ENCODE measurements at places on chromosomes 7 and 10.

GRCh38 chr10:100043796-100044195, 34.0 kb upstream of the DNMBP start:
- DNase-seq = no peak

DNA sequence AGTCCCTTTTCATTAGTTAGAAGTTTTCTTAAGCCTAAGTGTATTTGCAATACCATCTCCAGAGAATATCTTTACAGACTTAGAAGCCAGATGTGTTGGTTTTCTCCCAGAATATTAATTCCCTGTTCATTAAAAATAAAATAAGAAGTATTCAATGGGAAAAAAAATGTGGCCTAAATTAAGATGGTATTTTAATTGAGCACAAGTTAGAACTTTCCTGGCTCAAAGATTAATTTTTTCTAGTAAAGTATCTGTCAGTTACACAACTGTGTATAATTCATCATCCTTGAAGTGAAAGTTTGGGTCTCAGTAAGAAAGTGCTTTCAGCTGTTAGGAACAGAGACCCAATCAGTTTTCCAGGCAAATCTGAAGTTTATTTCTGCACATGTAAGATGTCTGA, 1179.5 kb upstream of the C7orf33 start:
- no peak for DNase-seq

DNA sequence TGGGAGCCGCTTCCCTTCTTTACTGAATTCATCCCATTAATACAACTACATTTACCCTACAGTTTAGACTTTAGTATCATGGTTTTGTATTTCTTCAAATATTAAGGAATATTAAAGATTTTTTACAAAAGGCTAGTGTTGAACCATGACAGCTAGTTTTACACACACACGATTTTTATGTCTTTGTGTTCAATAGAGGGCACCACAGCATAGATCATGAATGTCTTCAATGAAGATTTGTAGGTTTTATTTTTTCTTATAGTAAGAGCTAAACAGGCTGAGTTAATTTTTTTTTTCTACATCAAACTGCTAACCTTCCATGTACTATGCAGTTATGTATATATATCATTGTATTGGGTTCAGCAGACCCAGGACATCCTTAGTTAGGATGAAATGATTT, 76.9 kb downstream of the SNX10 start:
- no peak for DNase-seq

DNA sequence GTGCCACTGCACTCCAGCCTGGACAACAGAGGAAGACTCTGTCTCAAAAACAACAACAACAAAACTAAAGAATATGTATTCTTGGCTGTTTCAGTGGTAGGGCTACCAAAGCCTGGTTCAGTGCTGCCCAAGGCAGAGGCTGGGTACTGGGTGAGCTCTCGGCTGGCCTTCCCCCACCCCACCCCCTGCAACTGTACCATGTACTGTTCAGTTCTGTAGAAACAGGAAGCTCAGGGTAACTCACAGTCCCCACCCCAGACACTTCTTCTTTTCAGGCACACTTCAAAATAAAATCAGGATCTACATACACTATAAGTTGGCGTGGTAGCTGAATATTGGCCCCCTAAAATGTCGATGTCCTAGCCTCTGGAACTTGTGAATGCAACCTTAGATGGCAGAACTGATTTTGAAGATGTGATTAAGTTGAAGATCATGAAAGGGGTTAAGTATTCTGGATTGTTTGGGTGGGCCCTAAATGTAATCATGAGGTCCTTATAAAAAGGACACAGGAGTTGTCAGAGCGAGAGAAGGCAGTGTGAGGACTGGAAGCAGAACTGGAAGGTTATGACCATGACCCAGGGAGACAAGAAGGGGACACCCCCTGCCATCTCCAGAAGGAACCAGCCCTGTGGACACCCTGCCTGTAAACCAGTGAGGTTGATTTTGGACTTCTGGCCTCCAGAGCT, 31.2 kb downstream of the TBXAS1 start:
- DNase-seq = no peak

DNA sequence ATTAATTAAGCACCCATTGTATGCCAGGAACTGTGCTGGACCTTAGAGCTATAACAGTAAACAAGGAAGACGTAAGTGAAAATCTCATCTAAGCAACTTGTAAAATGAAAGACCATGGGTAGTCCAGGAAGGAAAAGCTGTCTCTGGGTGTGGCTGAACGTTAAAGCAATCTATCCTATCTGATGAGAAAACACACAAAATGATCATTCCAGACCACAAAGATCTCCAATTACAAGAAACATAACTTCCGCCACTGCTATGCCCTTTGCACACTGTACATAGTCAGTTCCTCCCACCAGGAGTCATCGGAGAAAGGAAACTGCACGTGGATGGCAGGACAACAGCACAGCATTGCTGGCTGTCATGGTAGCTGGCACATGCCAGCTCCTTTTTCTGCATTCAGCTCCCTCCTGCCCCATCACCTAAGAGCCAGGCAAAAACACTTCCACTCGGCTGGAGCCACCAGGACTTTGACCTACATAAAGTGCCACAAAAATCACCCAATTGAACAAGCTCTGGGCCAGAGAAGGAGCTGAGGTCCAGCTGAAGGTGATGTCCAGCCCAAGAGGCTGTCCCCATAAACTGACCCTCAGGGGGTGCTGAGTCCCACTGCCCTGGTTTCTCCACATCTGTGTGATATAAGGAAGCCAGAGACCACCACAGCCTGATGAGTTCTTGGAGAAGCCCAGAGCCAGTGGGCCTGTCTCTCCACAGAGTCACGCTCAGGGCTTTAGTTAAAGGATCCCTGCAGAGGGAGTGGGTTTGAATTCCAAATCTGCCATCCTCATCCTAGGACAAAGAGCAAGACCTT, 56.4 kb downstream of the STEAP1B start:
- DNase-seq = no peak

DNA sequence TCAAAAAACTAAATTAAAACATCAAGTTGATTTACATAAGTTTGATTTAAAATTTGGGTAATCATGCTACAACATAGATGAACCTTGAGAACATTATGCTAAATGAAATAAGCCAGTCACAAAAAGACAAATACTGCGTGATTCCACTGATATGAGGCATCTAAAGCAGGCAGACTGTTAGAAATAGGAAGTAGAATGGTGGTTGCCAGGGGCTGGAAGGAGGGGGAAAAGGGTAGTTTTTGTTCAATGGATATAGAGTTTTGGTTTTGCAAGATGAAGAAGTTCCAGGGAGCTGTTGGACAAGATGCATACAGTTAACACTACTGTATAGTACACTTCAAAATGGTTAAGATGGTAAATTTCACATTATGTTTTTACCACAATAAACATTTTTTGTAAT, 45.0 kb upstream of the IFRD1 start:
- DNase-seq = no peak
